ENCODE measurements at places on chromosomes 4 and X.

GRCh38 chr4:120007191-120007871 lies 59.3 kb downstream of the MAD2L1 start:
- no peak for DNase-seq

GRCh38 chr4:36091997-36092396 lies 152.3 kb downstream of the ARAP2 start:
- no peak for DNase-seq

DNA sequence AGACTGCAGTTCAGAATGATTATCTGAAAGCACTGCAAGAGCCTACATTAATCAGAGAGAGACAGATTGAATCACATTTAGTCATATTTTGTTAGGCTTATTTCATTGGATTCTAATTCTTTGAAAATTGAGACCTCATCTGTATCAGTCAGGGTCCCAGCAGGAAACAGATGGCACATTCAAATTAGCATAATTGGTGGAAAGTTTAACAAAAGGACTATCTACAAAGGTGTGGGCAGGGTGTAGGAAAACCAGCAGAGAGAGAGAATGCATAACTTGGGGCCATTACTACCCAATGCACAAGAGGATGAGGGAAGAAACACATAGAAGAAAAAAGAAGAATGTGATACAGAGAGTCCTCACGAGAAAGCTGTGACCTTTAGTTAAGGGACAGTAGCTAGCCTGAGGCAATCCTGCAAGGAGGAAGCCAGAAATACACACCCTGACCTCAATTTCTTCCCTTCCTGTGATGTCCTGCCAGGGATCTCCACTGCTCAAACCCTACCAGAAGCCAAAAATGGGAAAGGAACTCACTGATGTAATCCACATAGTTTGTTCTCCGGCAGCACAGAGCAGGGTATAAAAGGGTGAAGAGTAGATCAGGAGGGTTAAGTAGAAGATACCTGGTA lies 17.7 kb upstream of the XKRX start:
- no peak for DNase-seq

- no peak for DNase-seq
These were observed 16.0 kb downstream of the RAB40A start for GRCh38 chrX:103503163-103503852.

DNA sequence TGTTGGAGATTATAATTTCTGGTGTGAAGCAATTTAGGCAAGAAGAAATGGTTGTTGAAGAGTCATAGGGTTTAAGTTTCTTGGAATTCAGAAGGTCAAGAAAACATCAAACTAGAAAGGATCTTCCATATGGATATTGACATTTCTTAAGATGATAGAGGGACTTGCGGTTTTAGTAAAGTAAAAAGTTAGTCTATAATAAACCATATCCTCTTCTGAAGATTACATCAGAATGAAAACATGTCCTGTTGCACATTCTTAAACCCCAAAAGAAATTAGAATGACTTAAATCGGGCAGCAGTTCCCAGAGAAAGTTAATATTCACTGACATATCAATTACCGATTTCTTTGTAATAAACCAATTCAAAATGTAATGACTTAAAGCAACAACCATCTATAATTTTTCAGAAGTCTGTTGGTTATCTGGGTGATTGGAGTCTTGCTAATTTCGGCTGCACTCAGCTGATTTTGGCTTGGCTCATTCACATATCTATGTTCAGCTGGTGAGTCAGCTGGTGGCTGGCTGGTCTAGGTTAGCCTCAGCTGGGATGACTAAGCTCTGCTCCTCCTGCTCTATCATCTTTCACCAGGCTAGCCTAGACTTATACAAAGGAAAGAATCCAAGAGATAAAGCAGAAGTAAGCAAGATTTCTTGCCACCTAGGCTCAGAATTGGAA lies 24.4 kb upstream of the DYNLT3 start:
- DNase-seq: no peak

- no peak for DNase-seq
These were observed 35.9 kb downstream of the SUPT20HL1 start for GRCh38 chrX:24396236-24396930.

DNA sequence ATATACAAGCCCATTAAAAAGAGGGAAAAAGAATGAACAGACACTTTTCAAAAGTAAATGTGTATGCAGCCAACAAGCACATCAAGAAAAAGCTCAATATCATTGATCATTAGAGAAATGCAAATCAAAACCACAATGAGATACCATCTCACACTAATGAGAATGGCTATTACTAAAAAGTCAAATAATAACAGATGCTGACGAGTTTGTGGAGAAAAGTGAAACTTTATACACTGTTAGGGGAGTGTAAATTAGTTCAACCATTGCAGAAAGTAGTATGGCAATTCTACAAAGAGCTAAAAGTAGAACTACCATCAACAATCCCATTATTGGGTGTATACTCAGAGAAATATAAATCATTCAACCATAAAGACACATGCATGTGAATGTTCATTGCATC lies 203.0 kb downstream of the ARAP2 start:
- no peak for DNase-seq

GRCh38 chrX:106774981-106775380 lies 27.5 kb upstream of the TBC1D8B start:
- no peak for DNase-seq

GRCh38 chr4:154709550-154709949 lies 34.2 kb upstream of the LRAT start:
- DNase-seq: no peak

DNA sequence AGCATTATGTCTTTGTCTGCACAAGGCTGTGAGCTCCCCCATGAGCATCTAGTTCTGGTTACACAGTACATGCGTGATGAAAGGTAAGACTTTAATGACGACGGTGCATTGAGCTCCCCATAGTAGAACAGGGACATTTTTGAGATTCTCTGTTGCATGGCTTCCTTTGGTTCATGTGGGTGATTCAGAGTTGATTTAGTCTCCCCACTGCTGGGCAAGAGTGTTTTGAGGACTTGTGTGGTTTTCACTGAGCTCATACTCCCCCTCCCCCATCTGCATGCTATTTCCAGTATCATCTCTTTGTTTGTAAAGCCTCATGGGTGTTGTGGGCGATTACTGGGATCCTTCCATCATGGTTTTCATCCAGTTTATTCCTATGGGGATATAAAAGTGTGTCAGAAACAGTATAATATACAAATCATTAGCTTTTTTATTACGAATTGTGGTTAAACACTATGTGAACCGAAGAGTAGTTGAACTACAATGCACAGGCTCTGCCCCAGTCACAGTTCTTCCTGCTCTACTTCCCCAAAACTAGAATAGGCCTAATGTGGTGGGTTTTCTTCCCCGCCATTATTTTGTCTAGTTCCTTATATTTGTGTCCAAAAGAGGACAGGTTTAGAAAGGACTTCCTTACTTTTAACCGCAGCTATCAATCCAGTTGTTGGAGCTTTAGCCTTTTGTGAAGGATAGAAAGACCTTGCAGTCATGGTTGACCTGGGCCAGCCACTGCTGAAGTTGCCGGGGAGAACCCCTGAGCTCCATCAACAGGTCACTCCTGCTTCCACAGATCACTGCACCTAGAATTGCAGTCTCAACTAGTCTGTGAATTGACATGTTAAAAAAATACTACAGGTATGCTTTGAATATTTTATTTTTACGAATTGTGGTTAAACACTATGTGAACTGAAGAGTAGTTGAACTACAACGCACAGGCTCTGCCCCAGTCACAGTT lies 30.4 kb downstream of the KIT start:
- no peak for DNase-seq

DNA sequence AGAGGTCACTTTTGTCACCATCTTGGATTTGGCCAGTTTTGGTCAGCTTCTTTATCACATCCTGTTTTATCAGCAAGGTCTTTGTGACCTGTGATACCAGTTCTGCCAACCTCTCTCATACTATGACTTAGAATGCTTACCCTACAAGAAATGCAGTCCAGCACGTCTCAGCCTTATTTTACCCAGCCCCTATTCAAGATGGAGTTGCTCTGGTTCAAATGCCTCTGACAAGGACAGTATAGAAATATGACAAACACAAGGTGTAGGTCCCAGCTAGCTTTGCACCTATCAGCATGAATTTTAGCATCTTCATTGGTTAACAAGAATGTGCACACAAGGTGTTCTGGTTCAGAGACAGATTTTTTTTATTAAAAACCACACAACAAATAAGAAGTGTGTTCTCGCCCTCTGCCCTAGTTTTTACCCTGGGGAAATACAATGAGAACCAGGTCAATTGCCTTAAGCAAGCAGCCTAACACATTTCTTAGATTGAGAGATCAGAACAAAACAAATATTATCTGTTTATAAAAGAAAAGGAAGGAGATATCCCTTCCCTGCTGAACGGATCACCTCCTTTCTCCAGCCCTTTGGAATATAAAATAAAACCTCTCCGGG lies 962.3 kb upstream of the PRKX start:
- no peak for DNase-seq
